Stimulated activated CD8-positive, alpha-beta memory T cell treated with anti-CD3 and anti-CD28 coated beads, Interleukin-12 subunit alpha, Interleukin-12 subunit beta, amount 100 ng/mL, for 1 hour (primary cell): ENCODE measurements at places on chromosomes 13 and 19.

- no peak for DNase-seq
Measured at GRCh38 chr13:101455863-101456262, 3.4 kb downstream of the ITGBL1 start.

GRCh38 chr13:98474761-98475160 lies 102.1 kb downstream of the STK24 start:
- DNase-seq, result no peak

DNA sequence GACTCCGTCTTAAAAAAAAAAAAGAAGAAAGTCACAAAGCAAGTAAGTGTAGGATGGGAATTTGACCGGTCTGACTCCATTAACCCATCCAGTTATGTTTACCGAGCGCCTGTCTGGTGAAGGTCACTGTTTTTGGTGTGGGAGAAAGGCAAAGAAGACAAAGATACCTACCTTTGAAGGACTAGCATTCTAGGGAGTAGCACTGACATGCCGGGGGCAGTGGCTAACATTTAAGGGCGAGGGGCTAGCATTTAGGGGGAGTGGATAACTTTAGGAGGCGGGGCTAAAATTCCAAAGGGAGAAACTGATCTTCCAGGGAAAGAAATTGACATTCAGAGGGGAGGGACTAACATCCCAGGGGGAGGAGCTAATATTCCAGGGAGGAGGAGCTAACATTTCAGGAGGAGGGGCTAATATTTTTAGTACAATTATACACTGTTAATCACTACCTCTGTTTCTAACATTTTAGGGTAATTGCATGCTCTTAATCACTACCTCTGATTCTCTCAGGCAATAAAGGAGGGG lies 8.7 kb downstream of the GPR32 start:
- DNase-seq, result no peak

DNA sequence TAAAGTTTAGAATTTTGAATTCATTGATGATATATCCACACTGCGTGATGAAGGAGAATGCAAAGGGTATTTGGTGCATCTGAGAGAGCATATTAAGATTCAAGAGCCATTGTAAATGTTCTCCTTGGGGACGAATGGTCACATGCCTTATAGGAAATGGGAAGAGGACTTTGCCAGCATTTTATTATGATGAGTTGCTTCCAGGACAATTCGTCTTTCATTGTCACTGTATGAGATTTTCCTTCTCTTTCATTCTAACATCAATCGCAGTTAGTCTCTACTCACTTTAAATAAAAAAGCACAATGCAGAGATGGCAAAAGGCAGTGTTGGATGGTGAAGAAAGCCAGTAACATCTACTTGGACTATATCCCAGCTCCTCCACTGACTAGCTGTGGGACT lies 21.4 kb downstream of the WDFY2 start:
- DNase-seq, result no peak

GRCh38 chr13:35723821-35724220 lies 247.3 kb upstream of the MAB21L1 start:
- no peak for DNase-seq

GRCh38 chr13:98992355-98992754 lies 14.5 kb upstream of the DOCK9 start:
- DNase-seq, result no peak

- DNase-seq, result no peak
Measured at GRCh38 chr19:54209058-54209810, 8.6 kb downstream of the RPS9 start.

GRCh38 chr19:19531951-19532805 lies 3.5 kb downstream of the YJEFN3 start:
- DNase-seq, result peak; percentile 81

GRCh38 chr19:9799162-9799561 lies 19.7 kb downstream of the FBXL12 start:
- DNase-seq, result no peak

- no peak for DNase-seq
Measured at GRCh38 chr13:30125422-30126073, 181.8 kb downstream of the KATNAL1 start.

GRCh38 chr19:46603752-46604231 lies 2.7 kb downstream of the CALM3 start:
- DNase-seq, result no peak

DNA sequence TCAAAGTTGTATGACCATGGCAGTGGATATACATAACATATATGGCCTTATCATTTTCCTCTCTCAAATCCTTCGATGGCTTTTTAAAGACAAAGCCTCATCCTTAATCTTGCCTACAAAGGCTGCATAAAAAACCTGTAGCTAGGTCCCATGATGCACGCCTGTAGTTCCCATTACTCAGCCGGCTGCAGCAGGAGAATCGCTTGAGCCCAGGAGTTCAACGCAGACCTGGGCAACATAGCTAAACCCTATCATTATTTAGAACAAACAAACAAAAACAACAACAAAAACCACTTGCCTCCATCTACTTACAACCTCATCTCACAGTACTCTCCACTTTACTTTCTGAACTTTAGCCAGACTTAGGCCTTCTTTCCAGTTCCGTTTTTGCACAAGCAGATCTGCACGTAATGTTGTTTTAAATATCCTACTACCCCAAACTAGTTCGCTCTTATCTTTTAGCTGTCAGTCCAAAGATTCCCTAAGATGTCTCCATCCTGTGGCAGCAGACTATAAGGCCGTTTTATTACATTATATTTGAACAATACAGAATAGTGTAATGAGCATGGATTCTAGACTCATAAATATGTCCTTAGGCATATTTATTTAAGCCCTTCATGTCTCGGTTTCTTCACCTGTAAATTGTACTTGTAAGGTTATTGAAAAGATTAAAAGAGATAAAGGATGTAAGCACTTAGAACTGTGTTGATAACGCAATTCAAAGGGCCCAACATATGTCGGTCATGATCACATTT lies 969 bp upstream of the POMP start:
- no peak for DNase-seq

GRCh38 chr13:48985756-48986155 lies 10.0 kb downstream of the FNDC3A start:
- DNase-seq, result no peak

DNA sequence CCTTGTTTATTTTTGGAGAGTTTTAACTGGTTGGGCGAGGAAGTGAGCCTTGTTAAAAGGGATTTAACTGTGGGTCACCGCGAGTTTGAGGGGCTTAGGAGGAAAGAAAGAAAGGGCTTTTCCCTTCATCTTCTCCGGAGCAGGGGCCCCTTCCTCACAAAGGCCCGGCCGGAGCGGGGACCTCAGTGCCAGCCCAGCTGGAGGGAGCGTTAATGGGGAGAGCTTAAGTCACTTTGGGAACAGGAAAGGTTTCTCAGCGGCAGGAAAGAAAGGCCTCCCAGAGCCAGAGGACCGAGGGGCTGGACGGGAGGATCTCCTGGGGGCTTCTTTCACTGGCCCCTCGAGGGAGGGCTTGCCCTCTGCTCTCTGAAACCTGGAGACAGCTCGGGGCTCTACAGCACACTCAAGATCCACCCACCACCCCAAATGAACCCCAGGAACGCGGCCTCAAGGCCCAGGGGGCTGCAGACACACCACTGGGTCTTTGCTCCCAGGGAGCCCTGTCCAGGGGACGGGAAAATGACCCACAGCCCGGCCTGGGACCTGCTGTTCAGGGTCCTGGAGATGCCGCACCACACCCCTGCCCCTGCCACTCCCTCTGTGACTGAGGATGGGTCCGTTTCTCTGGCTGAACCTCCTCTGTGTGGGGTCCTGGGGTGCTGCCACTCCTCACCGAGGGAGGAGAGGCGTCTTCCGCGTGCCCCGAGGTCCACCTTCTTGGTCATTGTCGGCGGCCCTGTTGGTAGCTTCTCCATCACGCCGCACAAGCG lies 128.3 kb downstream of the URI1 start:
- no peak for DNase-seq

DNA sequence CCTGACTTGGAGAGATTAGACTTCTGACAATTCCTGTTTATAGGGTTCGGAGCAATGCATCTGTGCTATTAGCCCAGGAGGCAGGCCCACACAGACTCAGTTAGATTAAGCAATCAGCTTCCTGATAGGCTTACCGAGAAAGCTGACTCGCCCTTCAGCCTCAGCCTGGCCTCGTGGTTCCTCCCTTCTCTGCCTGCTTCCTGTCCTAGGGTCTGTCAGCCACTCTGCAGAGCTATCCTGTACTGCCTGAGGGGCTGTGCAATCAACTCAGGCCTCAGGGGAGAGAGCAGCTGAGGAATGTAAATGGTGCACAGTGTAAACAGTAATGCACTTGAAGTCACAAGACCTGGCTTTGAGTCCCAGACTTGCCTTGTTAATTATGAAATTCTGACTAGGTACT lies 30.7 kb downstream of the HTR2A start:
- no peak for DNase-seq

DNA sequence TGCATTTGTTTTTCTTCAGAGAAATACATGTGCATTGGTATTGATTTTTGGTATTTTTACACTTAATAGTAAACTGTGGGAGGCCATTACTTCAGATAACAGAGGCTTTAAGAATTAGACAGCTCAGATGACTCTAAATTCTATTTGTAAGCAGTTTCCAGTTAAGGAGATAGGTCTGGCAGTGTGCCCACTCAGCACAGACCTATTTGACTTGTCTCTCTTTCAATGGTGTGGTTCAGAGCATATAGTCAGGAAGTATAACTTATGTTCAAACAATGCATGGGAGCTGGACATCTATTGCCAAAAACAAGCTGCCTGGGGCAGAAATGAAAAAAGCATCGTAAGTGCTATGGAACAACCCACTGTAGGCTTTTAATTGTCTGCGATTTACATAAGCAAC lies 370.7 kb downstream of the HS6ST3 start:
- DNase-seq, result no peak

GRCh38 chr19:31110336-31110735 lies 238.9 kb downstream of the TSHZ3 start:
- DNase-seq, result no peak

DNA sequence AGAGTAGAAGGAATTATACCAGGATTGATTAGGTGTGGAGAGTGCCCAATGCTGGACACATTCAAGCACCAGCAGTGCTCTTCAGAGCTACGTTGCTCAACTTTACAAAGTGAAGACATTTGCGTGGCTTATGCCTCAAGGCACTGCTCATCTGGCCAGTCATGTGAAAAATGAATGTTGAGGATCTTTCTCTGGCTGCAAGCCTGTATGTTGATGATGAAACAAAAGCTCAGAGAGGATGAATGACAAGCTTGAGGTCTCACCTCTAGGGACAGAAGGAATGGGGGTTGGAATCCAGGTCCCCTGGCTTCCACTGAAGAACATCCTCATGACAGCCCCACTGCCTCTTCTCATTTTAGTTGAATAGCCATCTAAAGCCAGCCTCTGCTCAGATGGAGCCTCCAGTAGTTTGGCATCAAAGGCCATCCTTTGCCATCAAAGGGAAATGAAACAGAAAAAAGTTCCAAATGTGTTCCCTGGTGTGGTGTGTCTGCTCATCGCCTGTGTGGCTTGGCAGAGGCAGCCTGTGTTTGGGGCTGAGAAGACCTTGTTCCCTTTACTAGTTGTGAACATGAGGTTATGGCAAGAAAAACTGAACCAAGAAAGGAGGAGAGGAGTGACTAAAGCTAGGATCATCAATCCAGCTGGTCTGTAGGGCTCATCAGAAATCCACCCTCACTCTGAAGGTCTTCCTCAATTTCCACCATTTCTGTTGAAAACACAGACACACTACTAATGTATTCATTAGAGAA lies 114.0 kb upstream of the KL start:
- DNase-seq, result no peak

- no peak for DNase-seq
Measured at GRCh38 chr19:15200553-15201364, at the start of gene NOTCH3. TSS of gene NOTCH3 (minus strand) at chr19:15200995. CDS start at chr19:15200905, 90 bp downstream.

- DNase-seq, result no peak
Measured at GRCh38 chr19:31220540-31220939, 128.7 kb downstream of the TSHZ3 start.

DNA sequence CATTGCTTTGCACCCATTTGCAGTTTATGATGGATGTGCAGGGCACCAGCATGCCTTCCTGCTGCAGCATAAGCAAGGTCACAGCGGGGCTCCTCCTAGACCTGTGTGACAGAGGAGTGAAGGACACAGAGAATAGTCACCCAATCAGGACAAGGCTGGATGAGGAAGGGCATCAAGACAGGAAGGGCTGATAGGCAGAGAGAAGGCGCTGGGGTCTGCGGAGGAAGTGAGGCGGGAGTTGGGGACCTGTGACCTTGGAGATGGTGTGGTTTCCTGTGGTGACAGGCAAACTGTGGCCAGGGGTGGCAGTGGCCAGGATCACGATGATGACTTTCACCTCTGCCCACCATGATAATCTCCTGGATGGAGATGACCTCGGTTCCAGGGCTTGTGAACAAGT lies 16.4 kb upstream of the KCTD15 start:
- DNase-seq, result no peak

DNA sequence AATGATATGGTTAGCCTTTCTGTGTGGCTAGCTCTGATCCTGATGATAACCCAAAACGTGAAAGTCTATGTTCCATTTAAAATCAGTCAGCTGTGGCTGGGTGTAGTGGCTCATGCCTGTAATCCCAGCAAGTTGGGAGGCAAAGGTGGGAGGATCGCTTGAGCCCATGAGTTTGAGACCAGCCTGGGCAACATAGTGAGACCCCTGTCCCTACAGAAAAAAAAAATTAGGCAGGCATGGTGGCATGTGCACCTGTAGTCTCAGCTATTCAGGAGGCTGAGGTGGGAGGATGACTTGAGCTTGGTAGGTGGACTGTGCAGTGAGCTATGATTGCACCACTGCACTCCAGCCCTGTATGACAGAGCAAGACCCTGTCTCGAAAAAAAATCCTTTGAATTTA lies 1.1 kb upstream of the EID2B start:
- DNase-seq, result no peak

DNA sequence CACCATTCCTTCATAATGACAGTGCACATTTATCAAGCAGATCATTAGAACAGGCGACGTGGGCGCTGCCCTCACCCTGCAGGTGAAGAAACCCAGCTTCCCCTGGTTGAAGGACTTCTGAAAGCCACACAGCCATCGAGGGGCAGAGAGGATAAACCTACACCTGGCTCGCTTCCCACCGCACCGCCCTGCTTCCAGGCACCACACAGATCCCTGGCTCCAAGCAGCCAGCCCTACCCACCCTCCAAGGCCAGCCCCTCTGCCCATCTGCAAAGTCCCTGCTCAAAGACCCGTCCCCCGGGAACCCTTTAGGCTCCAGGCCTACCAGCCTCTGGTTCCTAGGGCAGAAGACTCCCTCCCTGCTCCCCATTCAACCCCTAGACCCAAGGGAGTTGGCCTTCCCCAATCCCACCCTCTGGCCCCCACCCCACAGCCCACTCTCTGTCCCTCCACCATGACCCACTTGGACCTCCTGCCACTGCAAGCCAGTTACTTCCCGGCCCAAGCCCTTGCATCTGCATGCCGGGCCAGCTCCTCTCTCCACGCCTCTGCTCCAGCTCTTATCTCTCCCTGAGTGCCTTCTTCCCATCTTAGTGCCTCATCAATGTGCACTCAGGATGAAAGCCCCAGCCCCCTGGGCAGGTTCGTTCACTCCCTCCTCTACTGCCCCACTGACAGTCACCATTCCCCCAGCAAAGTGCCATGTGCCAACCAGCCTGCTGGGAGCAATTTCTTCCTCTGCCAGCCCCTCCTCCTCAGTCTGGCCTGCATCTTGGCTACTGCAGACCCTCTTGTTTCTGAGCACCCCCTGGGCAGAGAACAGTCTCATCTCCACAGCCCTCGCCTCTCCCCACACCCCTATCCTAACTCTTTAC lies 28.0 kb downstream of the PEPD start:
- no peak for DNase-seq

- no peak for DNase-seq
Measured at GRCh38 chr13:31674051-31674450, 65.3 kb upstream of the RXFP2 start.
